RPMI7951 (cell line): ENCODE measurements at places on chromosomes 1 and 21.

GRCh38 chr1:205700865-205701401 lies 20.6 kb upstream of the SLC45A3 start:
- DNase-seq: no peak

- no peak for DNase-seq
Measured at GRCh38 chr21:28426545-28426944, 566.1 kb downstream of the LTN1 start.

GRCh38 chr1:172612478-172612877 lies 46.4 kb upstream of the FASLG start:
- DNase-seq: no peak

DNA sequence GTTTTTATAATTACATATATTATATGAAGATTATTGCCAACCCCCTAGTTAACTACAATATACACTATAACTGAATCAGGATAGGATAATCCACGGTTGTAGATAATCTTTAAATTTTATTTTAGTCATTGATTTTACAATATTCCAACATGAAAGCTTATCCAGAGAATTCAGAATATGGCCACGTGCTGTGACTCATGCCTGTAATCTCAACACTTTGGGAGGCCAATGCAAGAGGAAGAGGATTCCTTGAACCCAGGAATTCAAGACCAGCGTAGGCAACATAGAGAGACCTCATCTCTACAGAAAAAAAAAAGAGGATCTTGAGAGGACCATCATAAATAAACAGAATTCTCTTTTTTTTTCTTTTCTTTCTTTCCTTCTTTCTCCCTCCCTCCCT lies 119.6 kb upstream of the CACYBP start:
- no peak for DNase-seq

- DNase-seq: peak; percentile 6
Measured at GRCh38 chr21:29022166-29022565, 2.3 kb upstream of the USP16 start.

DNA sequence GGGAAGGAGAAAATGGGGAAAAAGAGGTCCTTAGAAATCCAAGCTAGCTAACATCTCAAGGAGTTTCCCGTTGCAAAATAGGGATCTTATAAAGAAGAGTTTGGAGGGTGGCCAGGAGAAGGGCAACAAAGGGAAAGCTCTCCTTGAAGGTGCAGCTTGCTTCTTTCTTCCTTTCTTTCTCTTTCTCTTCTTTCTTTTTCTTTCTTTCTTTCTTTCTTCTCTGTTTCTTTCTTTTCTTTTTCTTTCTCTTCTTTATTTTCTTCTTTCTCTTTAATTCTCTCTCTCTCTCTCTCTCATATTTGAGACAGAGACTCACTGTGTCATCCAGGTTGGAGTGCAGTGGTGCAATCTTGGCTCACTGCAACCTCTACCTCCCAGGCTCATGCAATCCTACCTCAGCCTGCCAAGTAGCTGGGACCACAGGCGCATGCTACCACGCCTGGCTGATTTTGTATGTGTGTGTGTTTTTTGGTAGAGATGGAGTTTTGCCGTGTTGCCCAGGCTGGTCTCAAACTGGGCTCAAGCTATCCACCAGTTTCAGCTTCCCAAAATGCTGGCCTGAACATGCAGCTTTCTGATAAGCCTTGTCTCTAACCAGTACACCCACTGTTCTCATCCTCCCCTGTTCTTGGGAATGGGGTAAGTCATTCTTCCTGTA lies 44.4 kb downstream of the RNF11 start:
- no peak for DNase-seq

GRCh38 chr1:57411262-57411661 lies 12.6 kb downstream of the DAB1 start:
- peak; percentile 70 for DNase-seq

GRCh38 chr21:40844935-40845334 lies 2.0 kb downstream of the DSCAM start:
- DNase-seq: no peak

DNA sequence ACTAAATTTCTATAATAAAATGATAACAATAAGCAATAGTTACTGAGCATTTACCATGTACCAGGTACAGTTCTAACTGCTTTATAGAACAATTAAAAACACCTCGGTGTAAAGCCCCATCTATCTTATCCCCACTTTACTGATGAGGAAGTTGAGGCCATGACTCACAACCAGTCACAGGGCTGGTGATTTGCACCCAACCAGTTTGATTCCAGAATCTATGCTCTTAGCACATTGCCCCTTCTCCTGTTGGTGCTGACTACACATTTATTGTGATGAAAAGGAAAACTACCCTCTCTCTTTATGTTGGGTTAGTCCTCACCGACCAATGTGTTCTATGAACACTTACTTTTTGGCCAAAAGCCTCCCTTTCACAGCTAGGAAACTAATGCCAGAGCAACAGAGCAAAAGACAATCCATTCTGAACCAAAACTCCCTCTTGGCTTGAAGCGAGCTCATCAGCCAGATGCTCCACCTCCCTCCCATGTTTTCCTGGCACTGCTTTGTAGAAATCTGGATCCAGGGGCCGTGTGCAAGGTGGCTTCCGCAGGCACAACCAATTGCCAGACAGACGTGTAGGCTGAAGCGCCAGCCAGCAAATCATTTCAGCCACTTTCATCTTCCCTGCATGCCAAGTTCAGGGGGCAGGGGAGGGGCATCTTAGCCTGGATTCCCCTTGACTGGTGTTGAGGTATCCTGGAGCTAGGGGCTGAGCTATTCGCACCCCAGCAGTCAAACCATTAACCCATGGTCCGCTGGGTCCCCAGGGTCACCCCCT lies 32.0 kb upstream of the SLC30A1 start:
- peak; percentile 14 for DNase-seq

DNA sequence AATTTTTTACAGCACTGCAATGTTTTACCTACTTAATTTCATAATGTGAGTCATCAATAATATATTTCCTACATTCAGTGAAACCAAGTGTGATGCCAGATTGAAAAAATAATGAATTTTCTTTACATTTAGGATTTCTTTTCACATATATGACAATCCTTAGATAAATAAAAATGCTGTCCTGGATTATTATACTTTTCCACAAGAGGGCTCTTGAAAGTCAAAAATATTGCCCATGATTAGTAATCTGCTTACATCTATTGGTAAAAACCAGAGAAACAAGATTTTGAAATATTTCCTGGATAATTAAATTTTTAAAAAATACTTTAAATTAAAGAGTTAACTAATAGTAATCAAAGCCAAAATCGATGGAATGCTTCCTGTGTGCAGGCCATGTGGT lies 86.8 kb upstream of the PLPPR4 start:
- no peak for DNase-seq

- peak; percentile 19 for DNase-seq
Measured at GRCh38 chr1:207362962-207363860, 41.7 kb downstream of the CD55 start.

DNA sequence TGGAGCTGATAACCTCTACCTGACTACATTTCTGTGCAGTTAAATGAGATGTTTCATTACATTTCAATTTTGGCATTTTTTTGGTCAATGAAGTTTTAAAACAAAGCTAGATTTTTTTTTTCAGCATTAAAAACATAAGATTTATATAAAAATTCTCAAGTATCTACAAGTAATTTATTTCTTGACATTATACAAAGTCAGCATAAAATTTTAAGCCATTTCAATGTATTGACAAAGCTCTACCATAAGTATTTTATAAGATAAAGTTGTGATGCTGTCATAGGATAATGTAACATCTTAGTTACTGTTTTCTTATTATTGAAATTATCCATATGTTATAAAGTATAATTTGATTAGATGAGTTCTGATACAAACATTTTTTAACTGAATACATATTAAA lies 351.6 kb downstream of the PTBP2 start:
- DNase-seq: no peak

- no peak for DNase-seq
Measured at GRCh38 chr1:94104127-94104684, 16.7 kb downstream of the ABCA4 start.

DNA sequence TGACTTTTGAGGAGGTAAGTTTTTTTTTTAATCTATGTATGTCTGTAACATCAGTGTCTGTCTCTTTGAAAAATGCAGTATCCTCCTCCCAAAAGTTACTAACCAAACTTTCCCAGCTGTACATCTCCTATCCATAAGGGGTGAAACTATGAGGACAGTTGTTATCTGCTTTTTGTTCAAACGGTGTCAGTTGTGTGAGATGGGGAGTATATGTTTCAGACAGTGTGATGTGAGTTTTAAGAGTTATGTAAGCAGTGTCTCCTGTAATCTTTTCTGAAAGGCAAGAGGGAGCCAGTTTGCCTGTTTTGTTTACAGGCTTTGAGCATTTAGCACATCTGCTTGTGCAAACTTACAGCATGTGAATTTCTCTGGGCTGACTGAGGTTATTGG lies 34.8 kb upstream of the CACYBP start:
- no peak for DNase-seq

- DNase-seq: peak; percentile 62
Measured at GRCh38 chr1:51768971-51769588, 109.4 kb downstream of the NRDC start.

GRCh38 chr1:195748969-195749368 lies 859.3 kb downstream of the KCNT2 start:
- DNase-seq: no peak

DNA sequence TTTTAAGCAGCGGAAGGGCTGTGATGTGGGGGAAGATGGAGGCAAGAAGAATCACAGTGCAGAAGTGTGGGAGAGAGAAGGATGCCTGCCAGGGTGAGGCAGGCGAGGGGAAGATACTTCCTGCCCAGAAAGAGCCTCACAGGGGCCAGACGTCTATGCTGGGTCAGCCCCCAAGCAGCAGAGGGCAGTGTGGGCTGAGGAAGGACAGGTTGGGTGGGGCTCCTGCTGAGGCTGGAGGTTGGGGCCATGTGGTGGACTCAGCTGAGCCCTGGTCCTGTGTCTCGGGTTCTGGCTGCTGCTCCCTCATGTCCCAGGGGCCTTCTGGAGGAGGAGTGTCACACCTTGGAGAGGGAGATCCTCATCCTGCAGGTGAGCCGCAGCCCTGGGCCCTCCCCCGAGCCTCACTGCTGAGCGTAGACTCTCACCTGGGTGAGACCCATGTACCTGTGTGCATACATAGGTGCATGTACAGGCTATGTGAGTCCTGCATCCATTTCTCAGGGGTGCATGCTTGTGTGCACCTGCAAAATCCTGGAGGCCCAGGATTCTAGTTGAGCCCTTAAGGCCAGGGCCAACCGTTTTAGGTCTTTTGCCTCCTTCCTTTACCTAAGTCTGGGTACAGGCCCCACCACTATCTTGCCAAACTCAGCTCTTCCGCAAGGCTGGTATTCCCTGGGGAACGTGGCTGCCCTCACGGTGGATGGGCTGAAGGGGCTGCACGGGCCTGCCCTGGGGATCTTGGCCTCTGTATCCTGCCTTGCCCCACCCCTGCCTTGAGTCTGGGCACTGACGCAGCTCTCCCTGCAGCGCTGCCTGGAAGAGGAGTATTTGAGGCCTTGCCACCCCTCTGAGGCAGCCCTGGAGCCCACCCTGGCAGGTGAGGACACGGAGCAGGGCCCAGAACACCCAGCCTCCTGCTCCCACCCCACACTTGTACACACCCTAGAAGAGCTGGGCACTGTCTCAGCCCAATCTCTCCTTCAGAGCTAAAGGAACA lies 3.7 kb downstream of the CCDC24 start:
- DNase-seq: peak; percentile 26

GRCh38 chr21:31903896-31904295 lies 31.1 kb downstream of the HUNK start:
- DNase-seq: no peak

- DNase-seq: no peak
Measured at GRCh38 chr21:35202431-35202830, 153.3 kb upstream of the RUNX1 start.

DNA sequence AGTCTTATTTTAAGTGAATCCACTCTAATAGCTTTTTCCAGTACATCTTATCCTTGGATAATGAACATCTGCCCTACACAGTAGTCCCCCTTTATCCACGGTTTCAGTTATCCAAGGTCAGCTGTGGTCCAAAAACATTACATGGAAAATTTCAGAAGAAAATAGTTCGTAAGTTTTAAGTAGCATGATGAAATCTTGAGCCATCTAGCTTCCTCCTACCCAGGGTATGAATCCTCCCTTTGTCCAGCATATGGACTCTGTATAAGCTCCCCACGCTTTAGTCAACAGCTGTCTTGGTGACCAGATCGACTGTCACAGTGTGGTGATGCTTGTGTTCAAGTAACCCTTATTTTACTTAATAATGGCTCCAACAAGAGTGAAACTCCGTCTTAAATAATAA lies 2.6 kb downstream of the GLRX2 start:
- DNase-seq: no peak

DNA sequence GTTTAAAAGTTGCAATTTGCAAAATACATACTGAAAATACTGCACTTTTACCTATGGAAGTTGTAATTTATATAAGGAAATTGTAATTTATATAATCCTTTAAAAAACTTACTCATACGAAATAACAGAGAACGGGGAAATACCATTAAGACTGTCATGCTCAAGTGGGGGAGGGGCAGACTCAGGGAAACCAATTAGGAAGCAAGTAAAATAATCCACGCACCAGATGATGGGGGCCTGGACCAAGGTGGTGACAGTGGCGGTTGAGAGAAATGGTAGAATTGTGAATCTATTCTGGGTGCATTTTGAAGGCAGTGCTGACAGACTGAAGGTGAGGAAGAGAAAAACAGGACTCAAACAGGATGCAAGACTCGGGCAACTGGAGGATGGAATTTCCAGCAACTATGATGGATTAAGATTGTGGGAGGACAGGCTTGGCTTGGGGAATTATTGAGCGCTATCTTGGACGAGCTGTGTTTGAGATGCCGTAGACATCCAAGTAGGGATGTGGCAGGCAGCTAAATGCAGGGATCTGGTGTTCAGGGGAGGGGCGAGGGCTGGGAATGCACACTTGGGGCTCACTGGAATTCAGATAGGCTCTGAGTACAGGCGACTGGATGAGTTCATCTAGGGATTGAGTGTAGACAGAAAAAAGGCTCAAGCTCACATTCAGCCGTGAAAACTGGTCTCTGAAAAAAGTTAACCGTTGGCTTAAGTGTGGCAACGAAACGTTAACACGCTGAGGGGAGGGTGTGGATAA lies 977 bp downstream of the LCA5L start:
- DNase-seq: peak; percentile 28

- no peak for DNase-seq
Measured at GRCh38 chr21:14584357-14585095, 38.4 kb upstream of the SAMSN1 start.

GRCh38 chr1:60898987-60899386 lies 183.4 kb upstream of the NFIA start:
- DNase-seq: no peak

DNA sequence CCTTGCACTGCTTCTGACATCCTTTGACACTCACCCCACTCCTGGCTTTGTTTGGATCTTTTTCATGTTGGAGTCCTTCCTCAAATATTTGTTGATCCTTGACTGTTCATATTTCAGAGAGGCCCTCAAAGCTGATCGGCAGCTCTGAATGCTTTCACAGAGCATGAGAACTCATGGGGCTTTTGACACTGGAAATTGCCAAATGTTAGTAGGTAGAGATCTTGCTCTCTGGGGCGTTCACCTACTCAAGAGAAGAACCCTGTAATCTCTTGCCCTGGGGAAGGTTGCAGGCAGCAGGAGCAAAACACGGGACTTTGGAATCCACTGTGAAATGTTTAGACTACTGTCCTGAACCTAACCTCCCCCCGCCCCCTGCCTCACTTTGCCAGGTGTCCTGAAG lies 67.4 kb upstream of the STUM start:
- no peak for DNase-seq

GRCh38 chr1:55146781-55147180 lies 68.4 kb downstream of the USP24 start:
- DNase-seq: peak; percentile 17

- peak; percentile 86 for DNase-seq
Measured at GRCh38 chr1:192951691-192952460, 107.3 kb downstream of the UCHL5 start.

- DNase-seq: peak; percentile 40
Measured at GRCh38 chr1:87117761-87118368, 203.4 kb downstream of the HS2ST1 start.
